Large intestine (tissue), 12 donors: ENCODE measurements at places on chromosomes 2 and 18. TPM values are rescaled to one million over a fixed set of nuclear protein-coding genes. Genes with fewer than 3 reads are reported as not detected.

The CPS1 gene
- 657 TPM for polyA plus RNA-seq

DNA sequence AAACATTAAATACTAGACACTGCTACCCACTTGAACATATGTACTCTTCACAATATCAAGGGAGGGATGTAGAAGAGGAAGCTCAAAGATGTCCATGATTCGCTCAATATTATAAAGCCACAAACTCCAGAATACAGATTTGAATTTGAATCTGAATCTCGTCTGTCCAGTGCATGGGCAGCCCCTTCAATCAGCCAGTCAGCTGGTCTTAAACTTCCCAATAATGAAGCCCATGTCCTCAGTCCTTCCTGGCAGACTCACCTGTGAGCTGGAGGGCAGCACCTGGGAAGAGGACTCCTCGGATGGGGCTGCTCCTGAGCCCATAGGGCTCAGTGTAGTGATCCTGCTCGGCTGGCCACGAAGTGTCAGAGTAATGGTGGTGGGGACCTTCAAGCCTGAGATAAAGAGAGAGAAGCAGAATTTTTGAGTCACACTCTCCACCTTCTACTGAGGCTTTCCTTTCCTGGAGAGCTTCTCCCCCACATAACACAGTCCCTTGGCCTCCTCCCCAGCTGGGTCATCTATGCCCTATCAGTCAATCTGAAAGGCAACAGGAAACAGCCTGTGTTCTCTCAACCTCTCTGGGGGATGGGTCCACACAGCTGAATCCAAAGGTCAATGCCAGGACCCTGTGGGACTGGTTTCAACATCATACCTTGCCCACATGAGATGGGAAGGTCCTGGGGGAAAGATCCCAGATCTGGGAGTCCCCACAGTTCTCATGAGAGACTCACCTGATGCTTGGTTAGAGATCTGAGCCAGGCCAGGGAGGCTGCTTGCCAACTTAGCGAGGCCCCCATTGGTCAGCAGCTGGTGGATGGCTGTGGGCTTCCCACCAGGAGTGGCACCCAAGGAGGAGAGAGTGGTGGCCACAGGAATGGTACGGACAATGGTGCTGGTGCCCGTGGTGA is 36.5 kb downstream of the KANSL3 start:
- peak; percentile 81 for DNase-seq
- H3K4me3 ChIP-seq, result no peak overlapping the region
- H3K36me3 ChIP-seq, result peaks cover 81% of the 10 kb centered on the region
- peak overlapping the region; percentile 44 for H3K27ac ChIP-seq
- H3K4me1 ChIP-seq, result peaks cover 7% of the 10 kb centered on the region

DNA sequence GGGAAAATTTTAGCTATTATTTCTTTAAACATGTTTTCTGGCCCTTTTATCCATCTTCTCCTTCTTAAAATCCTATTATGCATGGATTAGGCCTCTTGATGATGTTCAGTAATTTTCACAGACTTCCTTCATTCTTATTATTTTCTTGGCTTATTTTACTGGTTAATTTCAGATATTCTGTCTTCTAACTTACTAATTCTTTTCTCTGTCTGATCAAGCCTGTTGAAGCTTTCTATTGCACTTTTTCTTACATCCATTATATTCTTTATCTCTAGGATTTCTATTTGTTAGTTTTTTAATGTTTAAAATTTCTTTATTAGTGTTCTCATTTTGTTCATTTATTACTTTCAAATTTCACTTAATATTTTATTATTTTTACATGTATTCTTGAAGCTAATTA is 105.3 kb upstream of the GALNT13 start:
- DNase-seq, result no peak
- H3K4me1 ChIP-seq, result no peaks in the 10 kb centered on the region
- H3K4me3 ChIP-seq, result no peak overlapping the region
- no peaks in the 10 kb centered on the region for H3K36me3 ChIP-seq

- no peaks in the 10 kb centered on the region for H3K27me3 ChIP-seq
- H3K4me1 ChIP-seq, result no peaks in the 10 kb centered on the region
- no peak overlapping the region for H3K4me3 ChIP-seq
Measured at GRCh38 chr2:165462443-165462842, 7.1 kb upstream of the CSRNP3 start.

DNA sequence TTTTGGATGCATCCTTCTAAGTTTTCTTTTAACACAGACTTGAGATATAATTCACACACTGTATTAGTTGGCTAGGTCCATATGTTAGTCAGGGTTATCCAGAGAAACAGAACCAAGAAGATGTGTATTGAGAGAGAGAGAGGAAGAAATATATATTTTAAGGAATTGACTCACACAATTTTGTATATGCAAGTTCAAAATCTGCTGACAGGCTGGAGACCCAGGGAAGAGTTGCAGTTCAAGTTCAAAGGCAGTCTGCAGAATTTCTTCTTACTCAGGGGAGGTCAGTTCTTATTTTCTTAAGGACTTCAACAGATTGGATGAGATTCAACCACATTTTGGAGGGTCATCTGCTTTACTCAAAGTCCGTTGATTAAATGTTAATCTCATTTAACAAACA is 23.0 kb upstream of the MRO start:
- no peak overlapping the region for H3K4me3 ChIP-seq
- no peaks in the 10 kb centered on the region for H3K27me3 ChIP-seq
- H3K27ac ChIP-seq, result no peak overlapping the region
- no peaks in the 10 kb centered on the region for H3K36me3 ChIP-seq

DNA sequence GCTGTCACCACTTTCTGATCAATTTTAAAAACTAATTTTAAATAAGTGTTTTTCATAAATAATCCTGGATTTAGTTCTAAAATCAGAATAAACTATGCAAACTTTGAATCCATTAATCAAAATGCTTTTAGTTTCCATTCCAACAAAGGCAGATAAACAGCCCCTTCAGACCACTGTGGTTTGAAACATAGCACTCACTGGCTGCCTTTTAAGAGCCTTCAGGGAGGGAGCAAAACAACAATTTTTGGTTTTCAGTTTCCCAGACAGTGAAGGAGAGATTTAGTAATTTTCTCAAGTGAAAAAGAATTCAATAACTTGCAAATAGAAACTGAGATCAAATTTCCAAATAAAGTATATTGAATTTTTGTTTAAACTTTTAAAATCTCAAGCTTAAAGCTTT is 46.1 kb downstream of the CDK15 start:
- no peak overlapping the region for H3K4me3 ChIP-seq
- no peak for DNase-seq
- no peaks in the 10 kb centered on the region for H3K36me3 ChIP-seq
- no peaks in the 10 kb centered on the region for H3K27me3 ChIP-seq
- H3K4me1 ChIP-seq, result no peaks in the 10 kb centered on the region

- H3K4me3 ChIP-seq, result no peak overlapping the region
- H3K4me1 ChIP-seq, result no peaks in the 10 kb centered on the region
- peaks cover 2% of the 10 kb centered on the region for H3K27me3 ChIP-seq
- H3K27ac ChIP-seq, result no peak overlapping the region
- no peaks in the 10 kb centered on the region for H3K36me3 ChIP-seq
Measured at GRCh38 chr2:136234261-136234660, 116.3 kb upstream of the CXCR4 start.

GRCh38 chr2:56531668-56532420 is 348.1 kb downstream of the CCDC85A start:
- H3K4me1 ChIP-seq, result no peaks in the 10 kb centered on the region
- no peaks in the 10 kb centered on the region for H3K27me3 ChIP-seq
